ENCODE measurements at places on chromosomes 5 and 9.

DNA sequence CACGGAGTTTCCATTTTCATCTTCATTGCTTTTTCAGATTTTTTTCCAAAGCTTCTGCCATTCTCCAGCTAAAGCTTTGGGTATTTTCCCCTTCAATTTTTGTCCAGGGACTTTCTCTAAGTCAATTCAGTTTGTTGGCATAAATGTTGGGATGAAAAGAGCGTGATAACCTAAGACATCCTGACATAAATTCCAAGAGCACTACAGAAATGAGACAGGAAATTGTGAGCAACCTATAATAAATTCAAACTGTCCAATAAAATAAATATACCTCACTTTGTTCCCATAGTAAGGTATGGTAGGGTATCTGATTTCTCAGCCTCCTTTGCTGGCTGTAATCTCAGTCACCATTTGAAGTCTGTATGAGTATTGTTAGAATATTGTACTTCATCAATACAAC is 8.4 kb downstream of the ADAMTSL1 start:
- DNase-seq: no peak

GRCh38 chr9:99135456-99135855 is 30.5 kb downstream of the TGFBR1 start:
- no peak for DNase-seq

- DNase-seq: no peak
These were observed 272.8 kb downstream of the GAS1 start for GRCh38 chr9:86674487-86674886.

DNA sequence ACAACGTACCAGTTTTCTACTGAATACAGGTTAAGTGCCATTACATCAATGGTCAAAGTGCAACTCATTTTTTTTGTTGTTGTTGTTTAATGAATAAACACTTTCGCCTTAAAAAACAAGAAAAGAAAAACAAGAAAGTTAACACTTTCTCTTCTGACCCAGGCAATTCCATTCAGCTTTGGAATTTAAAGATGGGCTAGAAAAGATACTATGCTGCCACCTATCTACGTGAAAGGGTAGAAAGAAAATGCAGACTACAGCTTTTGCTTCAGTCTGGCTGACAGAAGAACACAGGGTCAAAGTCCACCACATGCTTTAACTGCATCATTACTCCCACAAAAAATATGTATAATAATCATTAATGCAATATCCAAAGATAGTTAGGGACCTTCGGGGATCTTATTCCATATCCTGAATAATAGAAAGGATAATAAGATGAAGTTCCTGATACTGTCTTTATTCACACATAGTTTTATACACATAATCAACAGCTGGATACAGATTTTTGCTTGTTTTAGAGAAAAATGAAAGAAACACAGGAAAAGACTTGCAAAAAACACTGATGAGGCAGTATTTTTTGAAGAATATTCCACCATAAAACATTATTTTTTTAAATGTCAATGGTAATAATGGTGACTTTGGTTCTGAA is 40.4 kb downstream of the ZDHHC21 start:
- no peak for DNase-seq

DNA sequence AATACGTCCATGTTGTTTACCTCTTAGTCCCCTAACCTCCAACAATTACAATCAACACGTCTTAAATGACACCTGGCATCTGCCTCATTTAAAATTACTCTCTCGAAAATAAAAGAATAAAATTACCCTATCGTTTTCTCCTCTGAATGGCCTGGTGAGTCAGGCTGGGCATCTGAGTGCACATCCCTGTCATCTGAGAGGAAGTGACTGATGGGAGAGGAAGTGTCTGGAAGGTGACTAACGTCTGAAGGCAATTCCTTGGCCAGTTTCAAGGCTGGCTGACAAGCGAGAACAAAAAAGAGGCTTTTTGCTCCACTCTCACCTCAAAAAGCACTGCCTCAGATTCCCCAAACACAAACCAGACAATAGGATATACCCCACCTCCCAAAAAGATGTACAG is 57.7 kb downstream of the MAPKAP1 start:
- peak; percentile 21 for DNase-seq

DNA sequence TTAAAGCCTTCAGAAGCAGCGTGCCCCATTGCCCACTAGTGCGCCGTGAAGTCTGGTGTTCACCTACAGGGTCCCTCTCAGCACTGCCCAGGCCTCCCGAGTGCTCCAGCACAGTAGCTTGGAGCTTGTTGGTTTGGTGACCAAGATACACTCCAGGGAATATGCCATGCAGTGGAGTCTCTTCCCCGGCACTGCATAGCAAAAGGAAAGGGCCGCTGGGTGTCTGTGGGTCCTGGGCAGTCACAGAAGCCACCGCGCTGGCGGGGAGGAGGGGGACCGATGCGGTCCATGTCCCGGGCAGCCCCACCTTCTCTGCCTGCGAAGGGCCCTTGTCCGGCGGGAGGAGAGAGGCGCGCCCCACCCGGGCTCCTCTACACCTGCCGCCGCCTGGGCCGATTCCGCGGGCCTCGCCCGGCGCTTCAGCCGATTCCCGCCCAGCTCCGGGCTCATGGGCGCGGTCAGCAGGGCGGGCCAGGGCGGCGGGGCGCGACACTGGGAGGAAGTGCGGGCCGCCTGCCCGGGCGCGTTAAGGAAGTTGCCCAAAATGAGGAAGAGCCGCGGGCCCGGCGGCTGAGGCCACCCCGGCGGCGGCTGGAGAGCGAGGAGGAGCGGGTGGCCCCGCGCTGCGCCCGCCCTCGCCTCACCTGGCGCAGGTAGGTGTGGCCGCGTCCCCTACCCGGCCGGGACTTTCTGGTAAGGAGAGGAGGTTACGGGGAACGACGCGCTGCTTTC is at the start of gene SYK:
TSS of gene SYK (plus strand) at position 579 of the 732 bp plus-strand sequence. CDS start 42,080 bp downstream, outside the sequence.
- DNase-seq: no peak

GRCh38 chr9:134518004-134518606 is 123.5 kb upstream of the COL5A1 start:
- no peak for DNase-seq

DNA sequence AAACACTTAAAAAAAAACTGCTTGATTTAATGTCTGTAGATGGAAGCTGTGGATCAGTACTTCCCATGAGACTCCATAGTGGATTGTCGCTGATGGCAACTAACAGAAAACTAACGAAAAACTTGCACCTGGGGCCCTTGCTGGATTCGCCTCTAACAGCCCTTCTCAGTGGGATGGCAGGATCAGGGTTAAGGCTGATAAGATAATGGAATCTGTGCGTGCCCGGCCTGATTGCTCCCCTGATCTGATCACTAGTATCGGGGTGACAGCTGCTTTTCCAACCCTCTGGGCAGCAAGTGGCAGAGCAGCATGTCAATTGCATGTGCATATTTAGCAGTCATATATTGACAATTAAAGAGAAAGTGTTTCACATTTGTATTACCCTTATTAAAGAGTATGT is 185.8 kb upstream of the ELAVL2 start:
- DNase-seq: no peak

- DNase-seq: no peak
These were observed 247.5 kb upstream of the TUT7 start for GRCh38 chr9:86601697-86602096.

DNA sequence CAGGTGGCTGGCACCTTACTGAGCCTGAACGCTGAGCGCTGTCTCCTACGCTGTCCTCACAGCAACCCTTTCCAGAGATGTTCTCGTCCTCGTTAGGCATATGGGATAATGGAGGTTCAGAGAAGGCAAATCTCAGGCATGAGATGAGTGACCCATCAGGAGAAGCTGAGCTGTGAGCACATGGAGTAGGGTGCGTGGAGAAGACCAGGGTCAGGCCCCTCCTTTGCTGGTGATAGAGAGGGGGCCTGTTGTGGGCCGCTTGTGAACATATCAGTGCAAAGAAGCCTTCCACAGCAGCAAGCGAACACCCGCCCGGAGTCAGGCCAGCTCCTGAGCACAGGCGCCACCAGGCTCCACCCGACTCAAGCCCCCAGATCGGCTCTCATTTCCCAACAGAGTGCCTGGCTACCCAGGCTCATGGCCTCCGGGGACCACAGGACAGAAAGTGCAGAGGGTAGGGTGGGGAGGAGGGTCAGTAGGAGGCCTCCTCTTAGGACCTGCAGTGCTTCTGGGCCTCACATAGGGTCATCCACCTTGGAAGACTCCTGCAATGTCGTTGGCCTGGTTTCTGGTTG is 15.0 kb upstream of the TIFAB start:
- DNase-seq: no peak

DNA sequence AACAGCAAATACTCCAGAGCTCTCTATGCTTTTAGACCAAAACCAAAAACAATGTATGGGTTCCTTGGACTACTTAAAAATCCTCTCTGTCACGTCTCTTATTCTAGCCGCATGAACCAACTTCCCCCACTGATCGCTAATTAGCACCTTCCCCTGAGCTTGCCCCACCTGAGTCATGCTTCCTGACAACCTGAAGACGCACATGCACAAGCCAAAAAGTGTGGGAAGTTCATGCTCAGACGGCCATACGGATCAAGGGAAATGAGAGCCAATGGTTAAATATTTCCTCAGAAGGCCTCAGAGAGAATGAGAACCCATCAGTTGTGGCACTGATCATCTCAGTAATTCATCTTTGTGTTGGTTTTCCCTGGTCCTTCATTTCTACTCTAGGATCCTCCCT is 199.7 kb downstream of the BNC2 start:
- no peak for DNase-seq

DNA sequence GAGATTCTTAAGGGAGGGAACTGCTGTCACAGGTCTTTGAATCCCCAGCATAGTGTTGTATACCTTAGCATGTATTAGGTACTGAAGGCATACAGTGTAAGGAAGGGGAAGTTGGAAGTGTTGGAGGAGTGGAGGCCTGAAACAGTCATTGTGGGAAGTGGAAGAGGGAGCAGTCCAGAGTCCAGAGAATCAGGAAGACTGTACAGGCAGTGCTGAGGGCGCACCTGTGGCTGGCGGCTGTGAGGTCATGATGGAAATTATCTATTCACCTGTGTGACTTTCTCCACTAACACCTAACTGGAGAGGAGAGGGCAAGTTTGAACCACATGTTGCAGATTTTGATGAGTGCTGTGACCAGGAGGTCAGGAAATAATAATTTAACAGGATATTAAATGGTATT is 119.7 kb upstream of the NIPBL start:
- no peak for DNase-seq

DNA sequence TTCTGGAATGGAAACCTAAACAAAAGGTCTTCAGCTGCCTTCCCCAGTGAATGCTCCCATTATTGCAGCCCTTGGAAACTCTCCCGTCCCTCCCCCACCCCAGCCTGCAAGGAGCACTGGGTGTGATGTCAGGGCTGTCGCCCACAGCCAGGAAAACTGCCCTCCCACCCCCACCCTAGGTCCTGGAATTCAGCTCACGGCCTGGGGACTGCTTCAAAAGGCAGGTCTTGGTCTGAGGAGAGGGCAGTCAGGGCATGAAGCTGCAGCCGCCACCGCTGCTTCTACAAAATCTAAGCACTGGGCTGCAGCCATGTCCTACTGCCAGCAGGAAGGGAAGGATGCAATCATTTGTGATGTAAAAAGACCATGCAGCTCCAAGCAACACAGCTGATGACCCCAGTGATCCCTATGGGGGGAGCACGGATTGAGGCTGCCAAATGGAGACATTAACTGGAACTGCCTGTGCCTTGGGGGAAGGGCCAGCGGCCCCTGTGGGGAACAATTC is 11.4 kb downstream of the GRHPR start:
- DNase-seq: no peak

DNA sequence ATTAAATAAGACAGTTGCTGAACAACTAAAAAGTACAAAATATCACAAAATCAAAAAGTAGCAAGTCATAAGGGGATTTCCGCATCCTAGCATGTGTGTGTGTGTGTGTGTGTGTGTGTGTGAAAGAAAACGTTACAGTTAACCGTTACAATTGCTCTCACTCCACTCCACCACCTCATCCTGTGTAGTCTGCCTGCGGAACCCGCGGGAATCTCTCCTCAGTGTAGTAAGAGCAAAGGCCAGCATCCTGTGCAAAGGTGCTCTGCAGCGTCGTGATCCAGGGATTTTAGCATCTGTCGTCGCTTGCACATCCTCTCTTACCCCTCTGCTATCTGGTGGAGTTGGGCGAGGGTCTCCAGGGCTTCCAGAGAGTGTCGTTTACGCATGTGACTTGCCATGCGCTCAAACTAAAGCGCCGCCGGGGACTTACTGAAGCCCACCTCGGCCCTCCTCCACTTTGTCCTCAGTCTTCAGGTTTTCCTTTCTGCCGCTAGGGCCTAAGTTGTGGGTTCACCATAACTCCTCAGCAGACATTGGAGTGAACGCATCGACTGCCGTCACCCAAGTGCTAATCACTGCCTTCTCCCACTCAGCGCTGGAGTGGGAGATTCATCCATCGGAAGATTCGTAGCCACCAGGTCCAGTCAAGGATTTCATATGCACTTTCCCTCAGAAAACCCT is 3.9 kb downstream of the CDKN2B start:
- no peak for DNase-seq

DNA sequence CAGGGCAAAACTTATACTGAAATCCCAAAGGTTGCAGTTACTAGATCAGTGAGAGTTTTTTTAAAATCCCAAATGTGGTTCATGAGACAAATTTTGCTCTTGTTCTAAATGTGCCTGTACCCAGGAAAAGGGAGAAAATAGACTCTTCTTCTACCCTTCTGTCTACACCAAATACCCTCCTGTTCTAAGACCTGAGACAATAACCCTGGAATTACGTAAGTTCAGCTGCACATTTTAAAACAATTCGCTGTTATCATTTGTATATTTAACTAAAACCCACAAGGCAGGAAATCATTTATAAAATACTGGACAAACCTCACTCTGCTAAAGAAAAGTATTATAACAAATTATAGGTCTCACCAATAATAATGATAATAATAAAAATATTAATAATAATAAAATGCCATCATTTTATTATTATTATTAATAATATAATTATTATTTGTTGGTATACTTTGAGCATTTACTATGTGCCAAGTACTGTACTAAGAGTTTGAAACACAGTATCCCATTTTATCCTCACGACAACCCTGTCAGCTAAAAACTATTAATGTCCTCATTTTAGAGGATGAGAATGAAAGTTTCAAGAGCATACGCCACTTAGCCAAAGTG is 49.8 kb upstream of the AFAP1L1 start:
- no peak for DNase-seq

DNA sequence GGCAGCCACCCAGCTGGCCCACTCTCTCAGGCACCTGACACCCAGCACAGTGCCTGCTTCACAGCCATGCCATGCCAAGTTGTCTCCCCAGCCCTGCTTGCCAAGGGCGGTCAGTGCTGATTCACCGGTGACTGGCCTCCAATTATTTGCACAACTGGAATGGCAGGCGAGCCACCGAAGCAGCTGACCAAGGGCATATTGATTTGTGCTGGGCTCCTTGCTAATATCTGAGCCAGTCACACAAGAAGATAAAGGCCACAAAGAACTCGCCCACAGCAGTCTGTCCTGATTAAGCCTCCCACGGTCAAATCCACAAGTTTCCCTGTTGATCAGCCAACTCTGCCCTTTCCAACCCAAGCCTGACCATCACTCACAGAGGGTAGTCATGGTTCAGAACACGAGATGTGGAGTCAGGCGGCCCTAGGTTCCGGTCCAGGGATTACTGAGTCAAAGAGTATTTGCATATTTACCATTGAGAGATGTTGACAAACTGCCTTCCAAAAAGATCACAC is 6.4 kb upstream of the EEIG1 start:
- no peak for DNase-seq

- DNase-seq: no peak
These were observed 11.2 kb downstream of the CDHR2 start for GRCh38 chr5:176560364-176560763.
